ENCODE measurements at places on chromosomes 2 and 18.
A peak's percentile ranks its signal among the peaks of the same experiment; 100 is the strongest.

GRCh38 chr18:75116165-75116564, 92.8 kb downstream of the PTGR3 start:
- no peak for DNase-seq

DNA sequence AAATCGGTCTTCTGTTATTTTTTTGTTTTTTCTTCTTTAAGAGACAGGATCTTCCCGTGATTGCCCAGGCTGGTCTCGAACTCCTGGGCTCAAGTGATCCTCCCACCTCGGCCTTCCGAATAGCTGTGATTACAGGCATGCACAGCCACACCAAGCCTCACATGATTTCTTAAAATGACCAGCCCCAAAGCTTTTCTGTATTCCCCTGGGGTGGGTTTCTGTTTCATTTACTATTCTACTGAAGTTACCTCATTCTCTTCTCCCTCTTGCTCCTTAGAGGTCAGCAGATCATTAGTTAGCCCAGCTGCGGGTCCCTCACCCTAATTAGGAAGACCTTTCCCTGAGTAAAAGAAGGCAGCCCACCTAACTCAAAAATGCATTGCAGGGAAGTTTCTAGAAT, 27.6 kb downstream of the SLC1A4 start:
- DNase-seq = no peak

- no peak for DNase-seq
Observed at GRCh38 chr2:98572676-98573075, 35.6 kb downstream of the COA5 start.

GRCh38 chr18:79682894-79683625, 3.5 kb downstream of the CTDP1 start:
- DNase-seq = peak; percentile 89

DNA sequence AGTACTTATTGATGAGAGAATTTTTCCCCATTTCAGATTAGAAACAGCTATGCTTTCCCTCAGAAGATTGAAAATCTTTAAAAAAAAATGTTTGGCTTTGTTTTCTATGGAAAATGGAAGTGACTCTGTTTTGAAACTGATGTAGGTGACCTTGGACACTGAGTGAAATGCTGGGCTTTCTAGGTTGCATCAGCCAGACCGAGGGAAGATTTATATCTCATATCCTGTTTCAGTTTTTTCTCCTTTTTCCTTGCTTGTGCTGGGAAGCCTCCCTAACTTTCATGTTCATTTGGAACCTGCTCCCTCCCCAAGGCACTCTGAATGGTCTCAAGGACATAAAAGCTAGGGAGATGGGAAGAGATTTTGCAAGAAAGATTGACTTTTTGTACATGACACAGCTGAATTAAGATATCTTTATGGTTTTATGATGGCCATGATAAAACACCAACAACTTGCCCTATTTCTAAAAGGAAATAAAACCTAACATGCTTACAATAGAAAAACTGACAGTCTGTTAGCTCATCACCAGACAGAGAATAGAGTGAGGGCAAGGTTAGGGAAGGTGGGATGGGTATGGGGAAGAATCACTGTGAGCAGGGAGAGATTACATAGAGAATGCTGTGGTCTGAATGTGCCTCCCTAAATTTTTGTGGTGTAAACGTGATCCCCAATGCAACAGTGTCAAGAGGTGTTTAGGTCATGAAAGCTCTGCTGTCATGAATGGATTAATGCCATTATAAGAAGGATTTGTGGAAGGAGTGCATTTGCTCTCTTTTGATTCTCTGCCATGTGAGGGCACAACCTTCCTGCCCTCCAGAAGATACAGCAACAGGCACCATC, 249.7 kb downstream of the TPGS2 start:
- no peak for DNase-seq

GRCh38 chr2:118065015-118065706, 23.1 kb upstream of the INSIG2 start:
- no peak for DNase-seq

- DNase-seq = no peak
Observed at GRCh38 chr2:85800586-85800985, 46.8 kb downstream of the ATOH8 start.

DNA sequence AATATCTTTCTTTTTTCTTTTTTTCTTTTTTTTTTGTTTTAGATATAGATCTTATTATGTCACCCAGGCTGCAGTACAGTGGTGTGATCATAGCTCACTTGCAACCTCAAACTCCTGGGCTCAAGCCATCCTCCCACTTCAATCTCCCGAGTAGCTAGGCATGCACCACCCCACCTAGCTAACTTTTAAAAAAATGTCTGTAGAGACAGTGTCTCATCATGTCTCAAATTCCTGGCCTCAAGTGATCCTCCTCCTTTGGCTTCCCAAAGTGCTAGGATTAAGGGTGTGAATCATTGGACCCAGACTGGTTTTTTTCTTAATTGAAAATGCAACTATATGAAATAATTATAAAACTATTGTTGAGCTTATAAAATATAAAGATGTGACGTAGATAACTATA, 9.8 kb upstream of the ZCCHC2 start:
- no peak for DNase-seq

GRCh38 chr2:10303694-10304378, 1.1 kb downstream of the HPCAL1 start:
- peak; percentile 54 for DNase-seq

- no peak for DNase-seq
Observed at GRCh38 chr2:188181067-188181838, 110.4 kb upstream of the GULP1 start.

GRCh38 chr2:219851801-219852481, 224.5 kb downstream of the SLC4A3 start:
- no peak for DNase-seq

GRCh38 chr2:120709608-120710041, 26.0 kb upstream of the GLI2 start:
- no peak for DNase-seq

GRCh38 chr2:45328264-45328870, 282.7 kb downstream of the SRBD1 start:
- DNase-seq = no peak

- no peak for DNase-seq
Observed at GRCh38 chr18:24763765-24764513, 303.5 kb downstream of the HRH4 start.

- no peak for DNase-seq
Observed at GRCh38 chr2:231300722-231301076, 94.8 kb upstream of the B3GNT7 start.

- DNase-seq = no peak
Observed at GRCh38 chr2:229686122-229686919, 28.0 kb downstream of the DNER start.

- no peak for DNase-seq
Observed at GRCh38 chr2:42770288-42771131, 6.6 kb upstream of the OXER1 start.
